AG10803 (cell line): ENCODE measurements at places on chromosomes 4 and X.

DNA sequence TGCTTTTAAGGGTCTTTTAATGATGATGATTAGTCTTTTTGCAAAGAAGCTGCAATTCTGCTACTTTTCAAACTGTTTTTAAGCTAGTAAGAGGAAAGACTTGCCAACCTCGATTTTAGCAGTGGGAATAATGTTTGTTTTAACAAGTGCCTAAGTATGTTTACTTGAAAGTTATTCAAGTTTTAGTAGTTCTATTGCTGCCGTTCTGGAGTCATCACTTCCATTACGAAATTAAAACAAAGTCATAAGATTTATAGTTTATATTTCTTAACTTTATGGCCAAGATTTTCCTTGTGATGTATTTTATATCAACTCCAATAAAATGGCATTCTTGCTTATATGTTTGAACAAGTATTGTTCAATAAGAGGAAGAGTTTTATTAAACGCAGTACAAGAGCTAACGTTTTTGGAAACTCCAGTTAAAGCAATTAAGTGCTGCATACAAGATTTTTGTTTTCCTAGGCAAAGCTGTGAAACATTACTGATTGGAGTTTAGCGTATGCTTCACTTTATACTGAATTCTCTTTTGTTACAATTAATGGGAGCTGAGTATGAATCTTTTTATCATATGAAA is 211.3 kb downstream of the TENM3 start:
- DNase-seq, result peak; percentile 48

- no peak for DNase-seq
Observed at GRCh38 chrX:155534800-155535199, 76.4 kb upstream of the F8A3 start.

DNA sequence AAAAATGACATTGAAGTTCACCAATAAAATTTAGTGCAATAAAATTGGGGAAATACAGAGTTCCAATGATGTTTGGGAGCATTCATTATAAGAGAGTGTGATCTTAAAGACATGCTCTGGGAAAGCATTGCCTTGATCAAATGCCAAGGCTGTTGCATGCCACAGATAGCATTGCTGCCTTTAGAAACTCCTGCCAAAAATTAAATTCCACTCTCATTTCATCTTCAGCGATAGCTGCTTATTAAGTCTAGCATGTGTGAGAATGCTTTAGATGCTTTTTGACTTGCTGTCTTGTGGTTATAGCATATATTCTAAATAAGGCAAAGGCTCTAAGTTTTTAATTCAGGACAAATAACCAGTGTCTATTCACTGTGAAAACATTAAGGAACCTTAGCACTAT is 49.3 kb downstream of the NPNT start:
- peak; percentile 97 for DNase-seq

- peak; percentile 54 for DNase-seq
Observed at GRCh38 chrX:16828124-16828908, 41.8 kb downstream of the RBBP7 start.

DNA sequence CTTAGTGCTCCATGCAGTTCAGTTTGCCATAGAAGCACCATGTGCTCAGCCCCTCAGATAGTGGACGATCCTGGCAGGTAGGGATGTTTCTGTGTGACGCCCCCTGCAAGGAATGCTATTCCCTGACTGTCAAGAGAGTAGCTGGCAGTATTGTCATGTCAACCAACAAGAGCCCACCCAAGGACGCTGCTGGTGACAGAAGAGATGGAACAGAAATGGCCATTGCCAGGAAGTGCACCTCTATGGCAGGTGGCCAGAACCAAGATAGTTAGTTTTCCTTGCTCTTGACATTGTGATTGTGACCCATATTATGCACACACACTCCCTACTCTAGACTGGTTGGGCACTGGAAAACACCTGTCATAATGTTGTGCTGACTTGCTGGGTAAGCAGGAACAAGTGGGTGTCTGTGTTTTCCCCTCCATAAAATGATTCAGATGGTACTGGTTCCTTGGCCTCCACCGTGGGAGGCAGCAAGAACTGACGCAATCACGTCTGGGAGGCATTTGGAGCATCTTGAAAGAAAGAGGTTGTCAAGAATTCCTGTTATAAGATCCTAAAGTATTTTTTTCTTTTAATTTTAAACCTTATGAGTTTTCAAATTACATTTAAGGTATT is 507.9 kb downstream of the MID1IP1 start:
- peak; percentile 3 for DNase-seq

DNA sequence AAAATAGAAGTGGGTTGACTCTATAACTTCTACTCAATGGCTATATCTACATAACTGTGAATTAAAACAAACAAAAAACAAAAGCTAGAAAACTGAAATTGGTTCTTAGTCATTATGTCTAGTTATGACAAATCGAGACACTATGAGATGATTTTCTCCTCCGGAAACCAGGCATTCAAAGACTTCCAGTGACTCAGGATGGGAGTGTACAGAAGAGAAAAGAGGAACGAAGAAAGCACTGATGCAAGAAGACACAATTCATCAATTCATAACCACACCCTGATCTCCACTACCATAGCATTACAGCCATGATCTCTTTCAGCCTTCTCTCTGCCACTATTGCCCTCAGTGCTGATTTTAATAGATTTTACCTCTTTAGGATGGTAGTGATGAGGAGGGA is 253.6 kb downstream of the CBLL2 start:
- peak; percentile 63 for DNase-seq

DNA sequence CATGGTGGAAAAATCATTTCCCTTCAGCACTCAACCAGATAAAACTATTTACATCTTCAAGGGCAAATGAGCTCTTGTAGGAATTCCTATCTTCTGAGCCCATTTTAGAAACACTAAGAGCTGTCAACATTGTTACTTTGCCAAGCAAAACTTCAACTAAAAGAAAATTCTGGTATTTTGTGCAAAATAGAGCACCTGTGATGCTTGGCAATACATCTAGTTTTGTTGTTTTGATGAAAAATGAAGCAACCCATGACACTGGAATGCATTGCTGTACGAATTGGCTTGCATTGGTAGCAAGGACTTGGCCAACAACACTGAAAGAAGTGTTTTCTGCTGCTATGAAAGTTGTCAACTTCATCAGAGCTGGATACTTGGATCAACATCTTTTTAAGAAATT is 194.4 kb downstream of the COX18 start:
- no peak for DNase-seq

DNA sequence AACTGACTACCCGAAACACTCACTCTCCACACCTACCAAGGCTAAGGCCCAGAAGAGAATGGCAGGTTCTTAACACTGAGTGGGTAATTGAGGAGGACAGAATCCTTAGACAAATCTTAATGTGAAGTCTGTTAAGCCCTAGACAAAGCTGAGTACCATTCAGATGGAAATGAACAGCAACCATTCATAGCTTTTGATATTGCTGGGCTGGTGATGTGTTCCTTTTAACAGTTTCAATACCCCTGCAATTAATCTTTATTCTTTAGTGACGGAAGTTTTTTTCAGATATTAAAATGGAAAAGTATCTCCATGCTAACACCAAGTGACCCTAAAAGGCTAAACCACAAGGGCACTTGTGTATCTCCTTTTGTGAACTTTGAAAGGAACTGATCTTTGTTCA is 334.9 kb downstream of the OPHN1 start:
- no peak for DNase-seq

DNA sequence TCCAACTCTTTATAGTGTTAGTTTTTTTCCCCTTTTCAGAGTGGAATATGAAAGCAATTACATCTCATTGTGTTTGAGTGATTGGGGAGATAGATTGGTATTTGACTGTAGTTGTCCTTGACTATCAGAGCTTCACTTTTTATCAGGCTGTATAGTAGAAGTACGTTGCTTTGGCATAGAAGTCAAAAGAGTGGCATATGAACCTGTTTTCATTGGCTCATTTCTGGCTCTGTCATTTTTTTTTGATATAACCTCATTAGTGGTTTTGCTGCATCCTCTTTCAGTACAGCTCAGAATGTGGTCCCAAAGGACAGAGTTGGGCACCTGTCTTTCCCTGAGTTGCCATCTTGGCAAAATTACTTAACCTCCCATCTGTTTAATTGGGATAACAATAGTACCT is 1.4 kb downstream of the TMA16 start:
- DNase-seq, result no peak
